ENCODE measurements at places on chromosomes 11 and 22.

- peaks cover 1% of the 10 kb centered on the region for H3K36me3 ChIP-seq
- peak; percentile 21 for DNase-seq
- H3K27me3 ChIP-seq = no peaks in the 10 kb centered on the region
- no peak overlapping the region for H3K4me3 ChIP-seq
- H3K4me1 ChIP-seq = peaks cover 17% of the 10 kb centered on the region
- no peak overlapping the region for H3K27ac ChIP-seq
Observed at GRCh38 chr11:95599959-95600586, 189.5 kb downstream of the FAM76B start.

DNA sequence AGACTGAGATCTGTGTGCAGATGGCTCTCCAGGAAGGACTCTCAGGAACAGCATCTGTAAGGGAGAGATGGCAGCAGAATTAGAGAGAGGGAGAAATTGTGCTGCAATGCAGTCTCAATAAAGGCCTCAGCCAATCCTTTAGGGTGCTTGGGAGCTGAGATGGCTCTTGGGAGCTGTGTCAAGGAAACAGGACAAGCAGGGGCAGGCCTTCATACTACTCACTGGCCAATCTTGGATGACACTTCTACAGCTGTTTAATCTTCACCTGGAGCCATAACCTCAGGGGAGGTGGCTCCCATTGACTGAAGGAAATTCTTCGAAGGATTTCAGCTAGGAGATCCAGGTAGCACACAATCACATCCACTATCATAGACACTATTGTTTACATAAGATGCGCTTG, 10.0 kb downstream of the OR5B21 start:
- H3K36me3 ChIP-seq = no peaks in the 10 kb centered on the region
- peaks cover 14% of the 10 kb centered on the region for H3K4me1 ChIP-seq
- no peak for DNase-seq
- H3K27ac ChIP-seq = no peak overlapping the region

GRCh38 chr22:17641269-17641668, 2.7 kb downstream of the BCL2L13 start:
- H3K36me3 ChIP-seq = peaks cover 17% of the 10 kb centered on the region
- DNase-seq = no peak
- H3K4me3 ChIP-seq = no peak overlapping the region
- no peak overlapping the region for H3K27ac ChIP-seq

- H3K4me1 ChIP-seq = peaks cover 8% of the 10 kb centered on the region
- H3K4me3 ChIP-seq = no peak overlapping the region
- H3K27me3 ChIP-seq = no peaks in the 10 kb centered on the region
- no peak overlapping the region for H3K27ac ChIP-seq
Observed at GRCh38 chr11:2555336-2555735, 110.5 kb downstream of the KCNQ1 start.

DNA sequence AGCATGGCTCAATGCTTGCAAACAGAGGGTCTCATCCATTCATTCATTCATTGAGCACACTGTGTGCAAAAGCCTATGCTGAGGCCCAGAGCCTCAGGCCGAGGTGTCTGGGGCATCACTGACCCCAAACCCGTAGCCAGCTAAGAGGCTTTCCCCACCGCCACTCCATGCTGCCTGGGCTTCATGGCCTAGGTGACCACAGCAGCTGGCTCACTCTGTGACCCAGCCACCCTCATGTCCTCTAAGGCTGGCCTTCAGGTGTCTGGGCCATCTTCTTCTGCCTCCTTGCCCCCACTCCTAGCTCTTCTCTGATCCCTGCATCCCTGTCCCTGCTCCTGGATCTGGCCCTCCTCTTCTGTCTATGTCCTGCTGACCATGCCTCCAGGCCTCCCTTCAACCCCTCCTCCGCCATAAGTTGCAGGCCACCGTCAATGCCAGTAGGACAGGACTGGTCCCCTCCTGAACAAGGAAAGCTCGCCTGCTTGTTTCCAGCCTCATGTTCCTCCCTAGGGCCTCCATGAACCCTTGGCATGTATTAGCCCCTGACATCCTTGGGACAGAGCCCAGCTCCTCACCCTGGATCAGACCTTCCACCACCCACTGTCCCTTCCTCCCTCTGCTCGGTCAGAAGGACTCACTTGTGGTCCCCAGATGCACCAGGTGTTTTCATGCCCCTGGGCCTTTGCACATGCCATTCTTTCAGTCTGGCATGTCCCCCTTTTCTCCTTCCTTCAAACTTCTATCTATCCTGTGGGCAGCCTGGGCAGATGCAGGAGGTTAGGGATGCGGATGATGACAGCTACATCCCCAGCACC, 92.8 kb downstream of the MYEOV start:
- H3K4me3 ChIP-seq = no peak overlapping the region
- no peaks in the 10 kb centered on the region for H3K4me1 ChIP-seq
- H3K27me3 ChIP-seq = no peaks in the 10 kb centered on the region
- DNase-seq = peak; percentile 1
- no peaks in the 10 kb centered on the region for H3K36me3 ChIP-seq

DNA sequence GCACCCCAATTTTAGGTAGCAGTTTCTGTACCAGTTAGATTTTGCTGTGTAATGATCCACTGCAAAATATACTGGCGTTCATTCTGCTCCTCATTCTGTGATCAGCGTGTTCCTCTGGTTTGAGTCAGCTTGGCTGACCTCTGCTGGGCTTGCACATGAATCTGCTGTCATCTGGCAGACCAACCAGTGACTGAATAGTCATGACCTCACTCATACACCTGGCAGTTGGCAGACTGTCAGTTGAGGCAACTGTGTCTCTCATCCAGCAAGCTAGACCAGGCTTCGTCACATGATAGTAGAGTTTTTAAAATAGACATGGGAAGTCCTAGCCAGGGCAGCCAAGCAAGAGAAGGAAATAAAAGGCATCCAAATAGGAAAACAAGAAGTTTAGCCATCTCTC, 316.3 kb upstream of the LARGE1 start:
- DNase-seq = no peak
- no peaks in the 10 kb centered on the region for H3K27me3 ChIP-seq
- no peaks in the 10 kb centered on the region for H3K36me3 ChIP-seq

- no peak overlapping the region for H3K4me3 ChIP-seq
- peaks cover 28% of the 10 kb centered on the region for H3K4me1 ChIP-seq
- H3K27ac ChIP-seq = no peak overlapping the region
- H3K36me3 ChIP-seq = no peaks in the 10 kb centered on the region
- DNase-seq = no peak
Observed at GRCh38 chr11:77069336-77069968, 2.7 kb downstream of the CAPN5 start.

DNA sequence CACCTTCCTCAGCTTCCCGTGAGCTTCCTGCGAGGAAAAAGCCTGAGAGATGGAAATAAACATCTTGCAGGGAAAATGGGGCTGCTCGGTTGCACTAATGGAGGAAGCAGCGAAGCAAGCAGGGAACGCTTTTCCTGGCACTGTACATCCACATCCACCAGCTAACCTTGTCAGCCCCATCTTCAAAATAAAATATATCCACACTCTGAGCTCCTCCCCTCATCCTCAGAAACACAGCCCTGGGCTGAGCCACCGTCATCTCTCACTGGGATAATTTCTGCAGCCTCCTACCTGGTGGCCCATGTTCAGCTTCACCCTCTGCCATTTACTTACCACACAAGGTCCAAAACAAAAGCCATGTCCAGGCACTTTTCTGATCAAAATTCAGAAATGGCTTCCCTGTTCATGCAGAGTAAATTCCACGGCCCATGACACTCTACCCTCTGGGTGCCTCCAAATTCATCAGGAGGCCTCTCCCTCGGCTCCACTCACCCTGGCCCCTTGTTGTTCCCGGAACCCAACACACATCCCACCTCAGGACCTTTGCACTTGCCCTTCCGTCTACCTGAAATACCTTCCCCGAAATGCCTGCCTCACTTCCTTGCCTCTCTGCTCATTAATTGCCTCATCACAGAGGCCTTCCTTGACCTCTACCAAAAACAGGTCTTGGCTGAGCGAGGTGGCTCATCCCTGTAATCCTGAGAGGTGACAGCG, 13.0 kb downstream of the C11orf86 start:
- H3K27me3 ChIP-seq = peaks cover 47% of the 10 kb centered on the region
- no peak for DNase-seq
- peaks cover 3% of the 10 kb centered on the region for H3K4me1 ChIP-seq
- no peaks in the 10 kb centered on the region for H3K36me3 ChIP-seq
- H3K4me3 ChIP-seq = no peak overlapping the region

DNA sequence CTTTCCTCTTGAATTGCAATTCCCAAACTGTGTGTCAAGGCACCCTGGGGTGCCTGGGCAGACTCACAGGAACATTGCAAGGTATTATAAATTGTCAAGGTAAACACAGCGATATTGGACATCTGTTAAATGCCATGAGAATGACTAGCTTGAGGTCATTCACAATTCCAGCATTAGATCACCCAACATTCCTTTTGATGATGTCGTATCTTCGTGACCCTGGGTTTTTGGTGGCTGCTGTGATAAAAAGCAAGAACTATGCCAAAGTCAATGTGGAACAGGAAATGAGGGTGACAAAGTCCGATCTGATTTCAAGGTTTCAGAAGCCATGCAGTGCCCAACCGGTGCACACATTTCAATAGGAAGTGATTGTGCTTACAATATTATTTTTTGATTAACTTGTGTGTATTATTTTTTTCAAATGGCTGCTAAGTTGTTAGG, 458.4 kb downstream of the MIAT start:
- no peaks in the 10 kb centered on the region for H3K4me1 ChIP-seq
- H3K4me3 ChIP-seq = no peak overlapping the region
- no peak overlapping the region for H3K27ac ChIP-seq
- no peak for DNase-seq

- no peaks in the 10 kb centered on the region for H3K4me1 ChIP-seq
- DNase-seq = no peak
- H3K4me3 ChIP-seq = no peak overlapping the region
- H3K27ac ChIP-seq = no peak overlapping the region
Observed at GRCh38 chr11:20020198-20020597, 140.1 kb downstream of the DBX1 start.

GRCh38 chr22:38870312-38870741, 1.7 kb downstream of the CBX6 start:
- H3K27ac ChIP-seq = peak overlapping the region; percentile 88
- H3K4me1 ChIP-seq = peaks cover 53% of the 10 kb centered on the region
- peaks cover 26% of the 10 kb centered on the region for H3K27me3 ChIP-seq
- peak overlapping the region; percentile 93 for H3K4me3 ChIP-seq
- DNase-seq = peak; percentile 93

DNA sequence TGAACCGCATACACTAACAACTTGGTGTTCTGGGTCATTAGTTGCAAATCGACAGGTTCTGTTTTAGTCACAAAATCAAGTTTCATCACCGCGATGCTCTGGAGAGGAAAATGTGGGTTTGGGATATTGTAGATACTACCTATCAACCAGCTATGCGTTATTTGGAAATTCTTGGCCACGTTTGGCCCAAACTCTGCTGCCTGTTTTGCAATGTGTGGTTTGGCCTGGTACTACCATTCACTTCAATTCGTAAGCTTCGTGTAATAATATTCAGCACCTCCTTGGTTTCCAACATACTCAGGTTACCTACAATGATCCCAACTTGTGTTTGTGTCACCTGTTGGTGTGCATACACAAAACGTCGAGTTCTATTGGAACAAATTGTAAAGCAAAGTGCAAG, 16.2 kb upstream of the ACER3 start:
- peaks cover 35% of the 10 kb centered on the region for H3K27me3 ChIP-seq
- no peaks in the 10 kb centered on the region for H3K36me3 ChIP-seq
- no peak overlapping the region for H3K27ac ChIP-seq
- no peak for DNase-seq

GRCh38 chr22:41976070-41976901, 7.0 kb downstream of the SEPTIN3 start:
- no peaks in the 10 kb centered on the region for H3K36me3 ChIP-seq
- peaks cover 87% of the 10 kb centered on the region for H3K27me3 ChIP-seq
- DNase-seq = peak; percentile 69
- peak overlapping the region; percentile 48 for H3K4me3 ChIP-seq
- H3K4me1 ChIP-seq = peaks cover 8% of the 10 kb centered on the region
- H3K27ac ChIP-seq = peak overlapping the region; percentile 8

DNA sequence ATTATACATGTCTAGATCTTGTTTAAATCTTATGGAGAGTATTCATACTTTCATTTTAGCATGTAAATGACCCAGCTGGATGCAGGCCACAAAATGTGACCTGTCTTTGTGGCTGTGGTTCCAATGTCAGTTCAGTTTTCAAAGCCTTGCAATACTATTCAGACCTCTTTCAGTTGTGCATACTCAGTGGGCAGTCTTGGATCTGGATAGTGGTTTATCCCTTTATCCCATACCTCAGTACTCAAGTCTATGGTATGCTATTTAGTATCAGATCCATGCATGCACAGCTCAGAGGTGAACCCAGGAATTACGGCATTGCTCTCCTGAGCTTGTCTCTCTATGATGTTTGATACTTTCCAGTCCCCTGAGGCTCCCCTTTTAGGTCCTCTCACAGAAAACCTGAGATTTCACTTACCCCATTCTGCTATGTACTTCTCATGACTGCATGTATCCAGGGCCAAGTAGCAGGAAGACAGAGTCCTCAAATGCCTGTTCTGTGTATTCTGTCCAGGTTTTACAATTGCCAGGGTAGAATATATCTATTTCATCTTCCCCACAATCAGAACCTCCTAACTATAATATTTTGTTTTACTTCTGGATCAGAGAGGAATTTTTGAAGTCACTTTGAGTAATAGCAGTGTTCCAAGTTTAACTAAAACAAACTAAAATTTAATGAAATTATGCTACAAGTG, 6.9 kb upstream of the P4HA3 start:
- H3K4me1 ChIP-seq = no peaks in the 10 kb centered on the region
- no peak overlapping the region for H3K27ac ChIP-seq
- H3K36me3 ChIP-seq = peaks cover 4% of the 10 kb centered on the region
- peaks cover 24% of the 10 kb centered on the region for H3K27me3 ChIP-seq
- no peak overlapping the region for H3K4me3 ChIP-seq
- DNase-seq = no peak

DNA sequence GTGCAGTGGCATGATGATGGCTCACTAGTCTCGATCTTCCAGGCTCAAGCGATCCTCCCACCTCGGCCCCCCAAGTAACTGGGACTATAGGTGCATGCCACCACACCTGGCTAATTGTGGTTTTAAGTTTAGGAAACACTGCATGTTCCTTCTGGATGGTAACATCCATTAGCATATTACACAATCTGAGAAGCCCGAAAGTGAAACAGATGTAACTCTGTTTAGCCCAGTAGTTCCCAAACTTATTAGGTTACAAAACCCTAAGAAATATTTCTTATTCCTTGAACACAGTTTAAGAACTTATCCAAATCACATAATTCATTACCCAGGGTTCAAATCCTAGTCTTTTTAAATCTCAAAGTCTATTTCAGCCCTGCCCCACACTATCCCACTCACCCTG, 28.3 kb downstream of the POLDIP3 start:
- H3K4me3 ChIP-seq = no peak overlapping the region
- H3K36me3 ChIP-seq = peaks cover 43% of the 10 kb centered on the region
- H3K4me1 ChIP-seq = peaks cover 9% of the 10 kb centered on the region
- DNase-seq = no peak

Measured in activated naive CD4-positive, alpha-beta T cell treated with anti-CD3 and anti-CD28 coated beads, Interleukin-2, amount 10 ng/mL, durations not matched to agents 7 days and 5 days (primary cell).